ENCODE measurements at places on chromosomes 12 and 14. TPM values are rescaled to one million over a fixed set of nuclear protein-coding genes. Genes with fewer than 3 reads are reported as not detected.

The CLEC1A gene
- total RNA-seq: 38.3 TPM

The SLC5A8 gene
- total RNA-seq: not detected

The ULK1 gene
- 9.5 TPM for total RNA-seq

The RFLNA gene
- total RNA-seq: 2.6 TPM

The C1R gene
- 1.1 TPM for total RNA-seq

The TAPBPL gene
- 8.2 TPM for total RNA-seq

The SLC10A1 gene
- not detected for total RNA-seq

The PTPRR gene
- 0.38 TPM for total RNA-seq

The FERMT2 gene
- total RNA-seq: 99.6 TPM

The RPL10L gene
- not detected for total RNA-seq

The LBHD2 gene
- total RNA-seq: not detected

The BICDL1 gene
- not detected for total RNA-seq

The FAM222A gene
- 0.65 TPM for total RNA-seq

The IL22 gene
- total RNA-seq: not detected

The LPAR5 gene
- total RNA-seq: not detected

The SYCP3 gene
- 0.67 TPM for total RNA-seq

The KSR2 gene
- total RNA-seq: 1.3 TPM

The ANO4 gene
- not detected for total RNA-seq
